Activated T-cell treated with anti-CD3 and anti-CD28 coated beads, Interleukin-2, amount 50 U/mL, for 72 hours (primary cell): ENCODE measurements at places on chromosomes 7 and 10. TPM values are rescaled to one million over a fixed set of nuclear protein-coding genes. Genes with fewer than 3 reads are reported as not detected.

DNA sequence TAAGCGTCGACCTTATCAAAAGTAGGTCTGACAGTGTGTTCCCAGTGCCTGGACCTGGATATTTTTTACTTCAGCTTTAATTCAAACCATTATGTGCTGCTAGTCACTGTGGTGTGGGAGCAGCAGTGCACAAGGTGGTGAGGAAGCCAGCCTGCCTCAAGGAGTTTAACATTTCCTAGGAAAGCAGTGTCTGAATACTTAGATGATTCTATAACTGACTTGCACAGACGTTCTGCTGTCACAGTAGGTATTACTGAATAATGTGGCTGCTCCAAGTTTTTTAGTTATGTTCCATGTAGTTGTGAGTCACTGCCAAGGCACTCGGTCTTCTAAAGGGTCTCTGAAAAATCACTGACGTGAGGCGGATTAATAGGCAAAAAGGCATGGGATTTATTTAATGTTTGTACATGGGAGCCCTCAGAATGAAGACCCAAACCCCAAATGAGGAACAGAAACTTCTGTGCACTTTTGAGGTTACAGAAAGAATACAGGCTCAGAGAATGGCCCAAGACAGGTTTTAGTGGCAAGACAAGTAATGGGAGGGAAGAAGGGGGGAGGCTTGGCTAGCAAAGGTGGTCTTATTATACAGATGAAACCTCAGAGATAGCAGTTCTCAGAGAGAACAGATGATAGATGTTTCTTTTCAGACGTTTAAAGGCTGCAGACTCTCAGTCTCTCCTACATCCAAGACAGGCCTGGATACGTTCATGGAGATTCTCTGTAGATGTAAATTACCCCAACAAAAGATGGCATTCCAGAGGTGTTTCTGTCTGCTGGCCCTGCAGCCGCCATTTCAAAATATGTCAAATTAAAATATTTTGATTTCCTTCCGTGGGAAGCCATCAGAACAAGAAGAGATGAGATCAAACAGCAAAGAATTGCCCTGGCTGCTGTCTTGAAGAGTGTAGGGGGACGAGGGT, 209.3 kb downstream of the SDK1 start:
- H3K27me3 ChIP-seq, result no peaks in the 10 kb centered on the region
- peaks cover 11% of the 10 kb centered on the region for H3K36me3 ChIP-seq
- H3K4me1 ChIP-seq, result no peaks in the 10 kb centered on the region
- DNase-seq, result no peak
- H3K4me3 ChIP-seq, result no peak overlapping the region

GRCh38 chr7:129702316-129702715, 90.8 kb downstream of the NRF1 start:
- no peak overlapping the region for H3K27ac ChIP-seq
- DNase-seq, result no peak
- H3K4me3 ChIP-seq, result no peak overlapping the region
- H3K36me3 ChIP-seq, result peaks cover 1% of the 10 kb centered on the region
- no peaks in the 10 kb centered on the region for H3K27me3 ChIP-seq

DNA sequence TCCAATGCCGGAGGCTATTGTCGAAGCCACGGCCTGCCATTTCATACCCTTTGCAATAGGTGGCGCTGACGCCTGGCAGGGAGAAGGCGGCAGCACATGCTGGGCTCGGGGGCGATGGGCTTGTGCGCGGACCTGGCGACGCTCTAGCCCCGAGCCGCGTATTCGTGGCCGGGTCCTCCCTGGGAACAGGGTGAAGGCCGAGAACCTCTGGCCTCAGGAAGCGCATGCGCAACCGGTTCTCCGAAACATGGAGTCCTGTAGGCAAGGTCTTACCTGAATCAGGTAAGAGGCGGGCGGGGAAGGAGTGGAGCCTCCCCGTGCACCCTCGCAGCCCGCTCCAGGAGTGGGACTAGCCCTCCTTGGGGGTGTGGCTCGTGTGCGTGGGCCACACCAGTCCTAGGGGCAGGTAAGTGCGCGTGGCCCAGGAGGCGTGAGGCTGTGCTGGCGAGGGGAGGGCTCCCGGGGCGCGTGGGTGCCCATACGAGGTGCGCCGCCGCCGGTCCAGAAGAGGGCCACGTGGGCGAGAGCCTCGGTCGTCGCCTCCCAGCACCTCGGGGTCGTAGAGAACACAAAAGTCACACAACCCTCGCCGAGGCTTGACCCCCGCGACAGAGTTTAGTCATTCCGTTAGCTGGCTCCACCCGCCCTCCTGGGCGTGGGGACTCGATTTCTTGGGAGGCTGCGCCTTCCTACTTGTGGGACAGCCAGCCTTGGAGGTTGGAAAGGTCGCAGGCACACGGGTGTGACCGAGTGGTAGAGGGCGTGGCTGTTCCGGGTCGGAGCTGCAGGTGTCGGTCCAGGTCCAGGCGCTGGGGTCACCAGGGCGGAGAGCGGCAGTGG, 5.6 kb upstream of the MEST start:
- H3K4me1 ChIP-seq, result peaks cover 29% of the 10 kb centered on the region
- no peak overlapping the region for H3K27ac ChIP-seq
- peaks cover 63% of the 10 kb centered on the region for H3K27me3 ChIP-seq
- DNase-seq, result peak; percentile 71
- peak overlapping the region; percentile 87 for H3K4me3 ChIP-seq
- H3K36me3 ChIP-seq, result no peaks in the 10 kb centered on the region

DNA sequence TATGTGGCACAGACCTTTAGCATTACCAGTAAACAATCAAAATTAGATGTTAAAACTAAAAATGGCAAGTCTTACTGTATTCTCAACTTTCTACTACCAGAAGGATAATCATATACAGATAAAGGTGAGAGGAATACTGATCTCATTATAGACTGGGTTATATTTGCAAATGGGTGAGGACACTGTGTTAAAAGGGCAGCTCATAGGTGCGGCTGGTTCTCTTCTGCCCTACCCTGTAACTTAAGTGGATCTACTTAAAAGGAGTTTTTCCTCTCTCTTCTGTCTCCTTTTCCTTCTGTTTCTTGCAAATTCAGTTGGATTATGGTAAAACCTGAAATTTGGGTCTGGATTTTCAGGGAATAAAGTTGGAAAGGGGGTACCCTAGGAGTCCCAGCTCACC, 33.0 kb downstream of the WASL start:
- peaks cover 60% of the 10 kb centered on the region for H3K4me1 ChIP-seq
- no peak for DNase-seq
- H3K27ac ChIP-seq, result peak overlapping the region; percentile 60
- peaks cover 2% of the 10 kb centered on the region for H3K36me3 ChIP-seq

DNA sequence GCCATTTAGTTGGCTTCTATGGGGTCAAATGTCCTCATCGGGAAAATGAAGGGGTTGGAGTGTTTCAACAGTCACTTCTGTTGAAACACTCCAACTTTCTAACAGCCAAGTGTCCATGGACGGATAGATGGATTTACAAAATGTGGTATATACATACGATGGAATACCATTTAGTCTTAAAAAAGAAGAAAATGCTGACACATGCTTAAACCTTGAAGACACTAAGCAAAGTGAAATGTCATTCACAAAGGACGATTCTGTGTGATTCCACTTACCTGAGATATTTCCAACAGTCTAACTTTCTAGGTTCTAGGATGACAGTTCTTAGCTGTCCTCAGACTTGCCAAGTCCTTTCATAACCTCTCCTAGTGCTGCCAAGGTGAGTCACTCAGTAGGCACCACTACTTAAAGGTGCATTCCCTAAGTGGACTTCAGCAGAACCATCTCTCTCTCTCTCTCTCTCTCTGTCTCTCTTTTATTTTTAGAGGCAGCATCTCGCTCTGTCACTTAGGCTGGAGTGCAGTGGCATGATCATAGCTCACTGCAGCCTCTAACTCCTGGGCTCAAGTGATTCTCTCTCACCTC, 69.0 kb downstream of the DENND2A start:
- H3K27ac ChIP-seq, result no peak overlapping the region
- no peak for DNase-seq
- H3K36me3 ChIP-seq, result no peaks in the 10 kb centered on the region
- peaks cover 16% of the 10 kb centered on the region for H3K27me3 ChIP-seq
- H3K4me1 ChIP-seq, result peaks cover 4% of the 10 kb centered on the region
- H3K4me3 ChIP-seq, result no peak overlapping the region

DNA sequence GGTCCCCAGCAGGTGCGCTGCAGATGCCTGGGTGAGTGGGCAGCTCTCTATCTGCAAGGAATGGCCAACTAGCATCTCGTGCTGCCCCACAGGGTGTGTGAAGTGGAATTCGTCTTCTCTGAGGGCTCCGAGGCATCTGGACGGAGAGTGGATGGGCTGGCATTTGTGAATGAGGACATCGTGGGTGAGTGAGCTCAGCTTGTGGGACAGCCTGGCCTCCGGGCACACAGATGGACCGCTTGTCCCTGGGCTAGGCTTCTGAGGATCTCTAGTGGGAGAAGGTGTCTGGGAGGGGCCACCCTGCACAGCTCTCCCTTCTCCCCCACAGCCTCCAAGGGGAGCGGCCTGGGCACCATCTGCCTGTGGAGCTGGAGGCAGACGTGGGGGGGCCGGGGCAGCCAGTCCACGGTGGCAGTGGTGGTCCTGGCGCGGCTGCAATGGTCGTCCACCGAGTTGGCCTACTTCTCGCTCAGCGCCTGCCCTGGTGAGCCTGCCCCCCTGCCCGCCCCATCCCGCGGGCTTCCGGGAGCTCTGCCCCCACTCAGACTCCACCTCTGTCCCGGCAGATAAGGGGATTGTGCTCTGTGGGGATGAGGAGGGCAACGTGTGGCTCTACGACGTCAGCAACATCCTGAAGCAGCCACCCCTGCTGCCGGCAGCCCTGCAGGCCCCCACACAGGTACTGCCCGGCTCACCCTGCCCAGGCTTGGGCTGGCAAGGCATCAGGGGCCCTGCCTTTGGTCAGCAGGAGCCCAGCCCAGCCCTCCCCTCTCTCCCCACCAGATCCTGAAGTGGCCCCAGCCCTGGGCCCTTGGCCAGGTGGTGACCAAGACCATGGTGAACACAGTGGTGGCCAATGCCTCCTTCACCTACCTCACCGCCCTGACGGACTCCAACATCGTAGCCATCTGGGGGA, 6.3 kb downstream of the POLR2J start:
- no peak overlapping the region for H3K27ac ChIP-seq
- no peaks in the 10 kb centered on the region for H3K36me3 ChIP-seq

GRCh38 chr10:33345236-33345635, 10.8 kb upstream of the NRP1 start:
- DNase-seq, result no peak
- H3K4me3 ChIP-seq, result no peak overlapping the region
- peaks cover 8% of the 10 kb centered on the region for H3K4me1 ChIP-seq
- peaks cover 70% of the 10 kb centered on the region for H3K27me3 ChIP-seq
- peaks cover 8% of the 10 kb centered on the region for H3K36me3 ChIP-seq

GRCh38 chr10:79137826-79138225, 69.1 kb downstream of the ZMIZ1 start:
- H3K4me1 ChIP-seq, result peaks cover 38% of the 10 kb centered on the region
- peak; percentile 70 for DNase-seq
- H3K27me3 ChIP-seq, result no peaks in the 10 kb centered on the region
- H3K4me3 ChIP-seq, result peak overlapping the region; percentile 65

GRCh38 chr7:21671859-21672258, 129.0 kb downstream of the DNAH11 start:
- peaks cover 9% of the 10 kb centered on the region for H3K4me1 ChIP-seq
- H3K27me3 ChIP-seq, result peaks cover 6% of the 10 kb centered on the region
- no peak overlapping the region for H3K4me3 ChIP-seq
- H3K36me3 ChIP-seq, result no peaks in the 10 kb centered on the region
- DNase-seq, result peak; percentile 15
- H3K27ac ChIP-seq, result no peak overlapping the region

DNA sequence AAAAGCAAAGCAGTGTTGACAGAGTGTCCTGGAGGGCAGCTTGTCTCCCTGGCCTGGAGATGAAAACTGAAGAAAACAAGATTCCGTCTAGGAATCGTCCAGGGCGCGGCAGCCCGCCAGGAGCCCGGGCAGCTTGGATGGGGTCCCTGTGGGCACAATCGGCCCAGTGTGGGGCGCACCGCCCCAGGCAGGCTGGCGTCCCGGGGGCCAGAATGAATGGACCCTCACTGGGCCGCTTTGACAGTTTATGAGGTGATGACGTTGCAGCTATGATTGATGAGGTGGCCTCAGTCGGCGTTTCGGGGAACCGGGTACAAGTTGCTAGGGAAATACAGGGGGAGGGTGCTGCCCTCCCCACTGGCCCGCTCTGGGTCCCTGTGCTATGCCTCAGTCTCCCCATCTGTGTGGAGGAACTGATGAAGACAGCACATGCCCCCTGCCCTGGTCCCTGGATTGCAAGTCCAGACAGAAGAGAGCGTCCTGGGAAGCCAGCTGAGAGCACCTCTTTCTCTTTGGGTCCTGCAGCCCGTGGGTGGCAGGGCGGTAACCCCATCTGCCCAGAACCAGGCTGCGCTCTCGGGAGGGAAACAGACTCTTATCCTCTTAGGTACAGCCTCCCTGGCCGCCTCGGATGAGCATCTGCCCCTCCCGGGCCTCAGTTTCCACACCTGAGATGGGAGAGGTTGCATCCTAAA, 131.3 kb downstream of the LHPP start:
- H3K4me3 ChIP-seq, result no peak overlapping the region
- peaks cover 8% of the 10 kb centered on the region for H3K4me1 ChIP-seq
- no peaks in the 10 kb centered on the region for H3K36me3 ChIP-seq
- H3K27me3 ChIP-seq, result no peaks in the 10 kb centered on the region
- no peak for DNase-seq

GRCh38 chr7:97871659-97872024, 566 bp downstream of the ASNS start:
- H3K4me1 ChIP-seq, result peaks cover 49% of the 10 kb centered on the region
- peak overlapping the region; percentile 97 for H3K27ac ChIP-seq
- peak; percentile 40 for DNase-seq
- peak overlapping the region; percentile 97 for H3K4me3 ChIP-seq

- DNase-seq, result no peak
- H3K36me3 ChIP-seq, result no peaks in the 10 kb centered on the region
- no peak overlapping the region for H3K27ac ChIP-seq
- H3K4me1 ChIP-seq, result peaks cover 4% of the 10 kb centered on the region
- H3K4me3 ChIP-seq, result no peak overlapping the region
- peaks cover 37% of the 10 kb centered on the region for H3K27me3 ChIP-seq
These were observed 137.9 kb downstream of the KLF6 start for GRCh38 chr10:3647074-3647473.

- H3K27me3 ChIP-seq, result no peaks in the 10 kb centered on the region
- no peaks in the 10 kb centered on the region for H3K4me1 ChIP-seq
- no peak overlapping the region for H3K27ac ChIP-seq
- no peak overlapping the region for H3K4me3 ChIP-seq
- peak; percentile 41 for DNase-seq
These were observed 48.5 kb upstream of the SLC29A3 start for GRCh38 chr10:71270301-71271220.

- no peaks in the 10 kb centered on the region for H3K27me3 ChIP-seq
- DNase-seq, result no peak
- H3K27ac ChIP-seq, result no peak overlapping the region
- H3K4me1 ChIP-seq, result no peaks in the 10 kb centered on the region
- H3K36me3 ChIP-seq, result no peaks in the 10 kb centered on the region
- no peak overlapping the region for H3K4me3 ChIP-seq
These were observed 335.7 kb downstream of the PHTF2 start for GRCh38 chr7:78134256-78134655.

GRCh38 chr10:88256886-88257285, 326.2 kb downstream of the RNLS start:
- peaks cover 12% of the 10 kb centered on the region for H3K4me1 ChIP-seq
- H3K36me3 ChIP-seq, result no peaks in the 10 kb centered on the region
- no peak overlapping the region for H3K4me3 ChIP-seq
- H3K27ac ChIP-seq, result no peak overlapping the region

The STRIP2 gene
- total RNA-seq, result 73.5 TPM

The PSMA2 gene
- 107 TPM for total RNA-seq

The IGF2BP3 gene
- total RNA-seq, result 2.0 TPM

The C10orf53 gene
- total RNA-seq, result not detected

The NEURL1 gene
- 3.5 TPM for total RNA-seq

The CYP2C9 gene
- not detected for total RNA-seq

The TRPV5 gene
- 0.09 TPM for total RNA-seq

The MARVELD1 gene
- total RNA-seq, result 1.5 TPM

The GNAI1 gene
- total RNA-seq, result 4.4 TPM

The DDX50 gene
- total RNA-seq, result 61.8 TPM
